ENCODE measurements at places on chromosomes 2 and 18.

- no peak for DNase-seq
Observed at GRCh38 chr2:112821682-112822081, 14.9 kb downstream of the IL1B start.

- no peak for DNase-seq
Observed at GRCh38 chr2:19137433-19137832, 221.0 kb downstream of the OSR1 start.

- no peak for DNase-seq
Observed at GRCh38 chr18:1680108-1680507, 775.4 kb downstream of the ADCYAP1 start.

DNA sequence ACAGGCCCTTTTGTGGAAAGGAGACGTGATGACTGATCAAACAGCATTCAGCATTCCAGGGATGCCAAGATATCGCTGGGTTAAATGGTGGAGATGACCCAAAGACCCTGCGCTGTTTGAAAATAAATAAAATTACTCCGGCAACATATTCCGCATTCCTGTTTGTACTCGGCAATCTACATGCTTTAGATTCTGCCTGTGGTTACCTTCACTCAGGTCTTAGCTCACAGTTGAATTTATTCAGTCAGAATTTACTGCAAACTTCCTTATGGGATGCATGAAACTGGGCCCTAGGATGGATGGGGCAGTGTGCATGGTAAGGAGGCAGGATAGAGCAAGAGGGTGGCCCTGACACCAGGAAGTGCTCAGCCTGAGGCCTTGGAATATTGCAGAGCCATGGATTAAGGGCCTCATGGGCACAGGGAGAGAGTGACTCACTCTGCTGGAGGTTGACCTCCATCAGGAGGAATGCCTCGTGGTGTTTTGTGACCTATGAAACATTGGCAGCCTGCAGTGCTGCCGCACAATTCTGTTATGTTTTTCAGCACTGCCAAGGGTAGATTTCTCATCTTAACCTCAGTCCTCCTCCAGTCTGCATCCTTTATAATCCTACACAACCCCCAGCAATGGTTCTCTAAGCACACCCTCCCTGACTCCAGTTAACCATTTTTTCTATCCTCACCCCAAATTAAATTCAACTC is 321.4 kb downstream of the IRS1 start:
- peak; percentile 86 for DNase-seq

DNA sequence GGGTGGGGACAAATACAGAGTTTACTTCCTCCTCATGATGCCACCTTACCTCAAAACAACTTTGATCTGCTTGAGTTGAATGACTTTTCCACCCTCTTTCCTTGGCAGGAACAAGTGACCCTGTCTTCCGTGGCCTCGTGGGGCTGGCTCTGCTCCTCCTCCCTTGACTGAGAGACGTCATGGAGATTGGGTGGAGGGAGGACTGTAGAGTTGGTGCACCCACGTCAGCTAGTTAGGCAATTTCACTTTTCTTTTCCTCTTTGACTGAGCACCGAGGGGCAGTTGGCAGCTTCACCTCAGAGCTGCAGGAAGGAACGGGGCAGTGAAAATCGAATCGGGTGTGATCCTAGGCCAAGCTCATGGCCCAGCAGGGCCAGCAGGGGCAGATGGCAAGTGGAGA is at the start of gene SP140:
Gene SP140 (plus strand): TSS at position 251 of the 400 bp plus-strand sequence. CDS start 109 bp downstream, at position 360.
- DNase-seq, result no peak

- no peak for DNase-seq
Observed at GRCh38 chr18:5475267-5475666, 68.5 kb downstream of the EPB41L3 start.

DNA sequence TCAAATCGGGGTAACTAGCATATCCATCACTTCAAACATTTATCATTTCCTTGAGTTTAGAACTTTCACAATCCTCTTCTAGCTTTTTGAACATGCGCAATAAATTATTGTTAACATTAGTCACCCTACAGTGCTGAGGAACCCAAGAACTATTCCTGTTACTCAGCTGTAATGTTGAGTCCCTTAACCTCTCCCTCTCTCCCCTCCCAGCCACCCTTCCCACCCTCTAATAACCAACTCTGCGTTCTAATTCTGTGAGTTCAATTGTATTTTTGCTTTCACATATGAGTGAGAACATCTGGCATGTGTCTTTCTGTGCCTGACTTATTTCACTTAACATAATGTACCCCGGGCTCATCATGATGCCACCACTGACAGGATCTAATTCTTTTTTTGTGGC is 78.6 kb upstream of the RANBP2 start:
- peak; percentile 80 for DNase-seq

DNA sequence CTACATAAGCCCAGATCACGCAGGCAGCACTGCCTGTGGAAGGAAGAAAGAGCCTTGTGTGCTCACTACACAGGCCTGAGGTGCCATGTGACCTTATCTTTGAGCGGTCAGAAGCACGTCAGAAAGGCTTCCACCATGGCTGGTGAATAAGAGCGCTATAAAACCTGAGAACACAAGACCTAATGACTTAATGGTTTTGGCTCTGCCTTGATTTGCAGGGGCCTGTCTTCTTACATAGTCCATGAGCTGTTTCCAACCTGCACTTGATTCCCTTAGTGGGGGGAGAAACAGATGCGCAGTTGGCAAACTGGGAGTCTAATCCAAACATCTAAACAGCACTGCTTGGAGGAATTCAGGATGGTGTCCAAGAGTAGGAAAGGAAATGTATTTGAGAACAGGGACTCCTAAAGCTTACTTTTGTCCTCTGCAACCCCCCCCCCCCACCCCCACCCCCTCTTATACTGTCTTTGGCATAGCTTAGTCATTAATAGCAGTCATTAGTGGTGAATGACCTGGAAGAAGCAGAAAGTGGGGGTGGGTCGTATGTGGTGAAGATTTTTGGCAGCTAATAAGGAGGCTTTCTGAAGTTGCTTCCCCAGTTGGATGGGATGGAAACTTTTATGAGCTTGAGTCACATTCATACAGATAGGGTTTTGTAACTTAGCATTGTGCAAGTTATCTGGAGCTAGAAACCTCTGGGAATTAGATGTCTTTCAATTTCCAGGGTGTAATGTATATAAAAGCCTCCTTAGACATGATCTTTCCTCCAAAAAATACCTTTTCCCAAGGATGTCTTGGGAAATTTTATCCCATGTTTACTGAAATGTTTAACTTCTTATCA is 454.1 kb downstream of the MEIS1 start:
- DNase-seq, result peak; percentile 72

Measured in AG20443 (cell line).